Hepatocyte (in vitro differentiated cells): ENCODE measurements at places on chromosomes 5 and 9.

DNA sequence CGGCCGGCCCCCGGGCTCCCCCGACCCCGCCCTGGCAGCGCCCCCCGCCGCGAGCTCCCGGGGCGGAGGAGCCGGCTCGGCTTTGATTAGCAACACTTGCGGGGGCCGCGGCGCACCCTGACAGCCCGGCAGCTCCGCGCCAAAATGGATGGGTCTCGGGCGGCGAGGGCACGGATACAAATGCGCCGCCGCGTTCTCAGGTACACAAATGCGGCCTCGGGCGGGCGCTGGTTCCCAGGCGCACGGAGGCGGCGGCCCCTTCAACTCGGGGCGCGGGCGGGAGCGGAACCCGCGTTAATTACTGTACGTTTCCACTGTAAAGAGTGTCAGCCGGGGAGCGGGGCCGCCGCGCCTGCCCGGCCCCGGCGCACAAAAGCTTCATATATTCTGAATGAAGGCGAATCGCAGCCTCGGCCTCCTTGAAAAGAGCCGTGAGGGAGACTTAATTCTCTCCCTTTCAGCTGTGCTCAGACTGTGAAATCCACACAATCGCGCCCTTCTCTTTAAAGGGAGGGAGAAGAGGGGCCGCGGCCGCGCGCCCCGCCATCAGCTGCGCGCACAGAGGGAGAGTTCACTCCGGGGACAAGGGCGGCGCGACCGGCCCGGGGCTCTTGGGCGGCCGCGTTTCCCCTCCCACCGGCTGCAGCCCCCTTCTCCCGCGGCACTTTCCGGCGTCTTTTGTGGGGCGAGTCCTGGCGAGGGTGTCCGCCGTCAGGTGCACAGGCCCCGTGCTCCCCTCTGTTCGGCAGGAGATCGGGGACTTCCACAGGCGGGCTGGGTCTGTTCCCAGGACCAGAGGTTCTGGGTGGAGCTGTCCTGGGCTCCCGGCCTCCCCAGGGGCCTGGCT, 27.0 kb downstream of the MSX2 start:
- peak; percentile 59 for DNase-seq

- no peak for DNase-seq
Observed at GRCh38 chr9:76699971-76700370, 64.3 kb upstream of the PCA3 start.

GRCh38 chr9:89207026-89207425, 28.4 kb upstream of the SHC3 start:
- no peak for DNase-seq

- DNase-seq, result no peak
Observed at GRCh38 chr5:149490599-149491485, 60.4 kb downstream of the CSNK1A1 start.

DNA sequence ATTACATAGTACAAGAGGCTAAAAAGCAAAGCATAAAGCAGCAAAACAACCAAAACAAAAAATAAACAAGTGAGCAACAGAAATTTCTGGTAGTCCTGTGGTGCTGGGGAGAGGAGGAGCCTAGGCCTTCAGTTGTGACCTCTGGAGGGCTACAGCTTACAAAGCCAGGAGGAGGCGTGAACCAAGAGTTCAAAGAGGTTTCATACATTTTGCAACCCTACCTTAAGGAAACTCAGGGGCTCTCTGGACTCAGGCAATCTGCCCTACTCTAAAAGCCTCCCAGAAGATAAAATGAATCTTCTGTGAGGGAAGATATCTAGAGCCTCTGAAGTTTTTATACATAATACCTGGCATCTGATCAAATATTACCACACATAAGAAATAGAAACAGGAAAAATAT, 187.4 kb downstream of the AGTPBP1 start:
- no peak for DNase-seq

DNA sequence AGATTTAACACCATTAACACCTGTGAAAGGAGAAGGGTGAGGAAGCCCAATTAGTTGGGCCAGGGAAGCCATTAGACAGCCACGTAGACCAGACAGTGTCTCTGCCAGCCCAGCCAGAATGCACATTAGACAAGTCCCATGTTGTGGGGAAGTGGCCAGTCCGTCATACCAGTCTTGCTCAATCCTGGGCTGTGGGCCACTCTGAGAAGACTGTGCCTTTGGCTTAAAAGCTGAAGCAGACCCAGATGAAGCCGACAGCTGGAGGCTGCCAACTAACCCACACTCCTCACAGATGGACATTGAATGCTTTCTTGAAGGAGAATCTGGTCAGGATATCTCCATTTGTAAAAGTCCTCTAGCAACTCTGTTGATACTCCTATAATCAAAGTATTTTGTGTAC, 128.5 kb downstream of the CHSY3 start:
- no peak for DNase-seq

DNA sequence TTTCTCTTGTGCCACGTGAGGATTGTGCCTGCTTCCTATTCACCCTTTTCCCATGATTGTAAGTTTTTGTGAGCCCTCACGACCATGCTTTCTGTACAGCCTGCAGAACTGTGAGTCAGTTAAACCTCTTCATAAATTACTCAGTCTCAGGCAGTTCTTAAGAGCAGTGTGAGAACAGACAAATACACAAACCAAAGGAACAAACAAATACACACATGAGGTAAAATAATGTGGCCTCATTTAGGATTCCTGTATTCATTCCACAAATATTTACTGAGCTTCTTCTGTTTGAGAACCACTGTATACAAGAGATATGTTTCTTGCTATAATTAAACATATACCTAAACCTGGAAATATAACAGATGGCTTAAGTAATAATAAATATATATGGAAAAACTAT, 760.3 kb downstream of the CDH9 start:
- no peak for DNase-seq

- DNase-seq, result peak; percentile 38
Observed at GRCh38 chr5:35195472-35195852, 34.8 kb downstream of the PRLR start.

DNA sequence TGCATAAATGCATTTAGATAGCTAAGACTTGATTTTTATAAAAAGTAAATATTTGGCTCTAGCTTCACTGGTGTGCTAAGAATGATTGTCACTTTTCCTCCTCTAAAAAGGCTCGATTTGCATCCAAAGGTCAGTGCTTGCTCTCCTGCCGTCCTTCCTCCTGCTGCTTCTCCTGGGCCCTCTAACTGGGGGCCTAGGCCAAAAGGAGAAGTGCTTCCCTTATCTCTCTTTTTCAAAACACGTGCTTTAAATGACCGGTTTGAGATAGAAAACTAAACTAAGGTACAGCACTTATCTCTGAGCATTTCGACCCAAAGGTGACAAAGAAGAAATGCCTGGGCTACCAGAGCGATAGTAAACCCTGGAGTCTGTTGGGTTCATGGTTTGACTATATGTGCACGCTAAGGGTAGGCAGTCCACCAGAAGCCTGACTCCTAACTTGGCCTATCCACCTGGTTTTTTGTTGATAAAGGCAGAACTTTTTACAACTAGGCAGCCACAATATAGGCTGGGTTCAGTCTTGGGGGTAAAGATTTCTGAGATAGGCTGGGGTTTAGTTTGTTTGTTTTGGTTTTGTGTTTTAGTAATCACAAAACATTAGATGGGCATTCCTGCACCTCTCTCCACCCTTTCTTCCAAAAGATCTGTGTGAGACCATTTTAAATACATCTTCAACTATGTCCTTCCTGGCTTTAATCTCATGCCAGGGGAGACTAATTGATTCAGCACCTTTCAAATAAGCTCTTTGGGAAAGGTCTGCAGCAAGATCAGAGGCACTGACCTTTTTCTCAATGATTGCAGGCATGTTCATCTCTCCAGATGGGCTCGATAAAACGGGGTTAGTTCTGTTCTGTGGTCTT, 3.8 kb downstream of the NR2F1-AS1 start:
- no peak for DNase-seq

DNA sequence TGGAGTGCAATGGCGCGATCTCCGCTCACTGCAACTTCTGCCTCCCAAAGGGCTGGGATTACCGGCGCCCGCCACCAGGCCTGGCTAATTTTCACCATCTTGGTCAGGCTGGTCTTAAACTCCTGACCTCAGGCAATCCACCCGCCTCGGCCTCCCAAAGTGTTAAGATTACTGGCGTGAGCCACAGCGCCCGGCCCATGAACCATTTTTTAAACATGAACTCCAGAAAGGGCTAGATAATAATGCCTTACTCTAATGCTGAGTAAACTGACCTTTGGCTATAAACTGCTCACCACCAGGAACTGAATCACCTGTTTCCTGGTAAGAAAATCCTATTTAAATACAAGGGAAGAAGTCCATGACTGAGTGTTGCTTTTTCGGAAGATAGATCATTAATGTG, 23.2 kb upstream of the DAB2 start:
- peak; percentile 52 for DNase-seq

DNA sequence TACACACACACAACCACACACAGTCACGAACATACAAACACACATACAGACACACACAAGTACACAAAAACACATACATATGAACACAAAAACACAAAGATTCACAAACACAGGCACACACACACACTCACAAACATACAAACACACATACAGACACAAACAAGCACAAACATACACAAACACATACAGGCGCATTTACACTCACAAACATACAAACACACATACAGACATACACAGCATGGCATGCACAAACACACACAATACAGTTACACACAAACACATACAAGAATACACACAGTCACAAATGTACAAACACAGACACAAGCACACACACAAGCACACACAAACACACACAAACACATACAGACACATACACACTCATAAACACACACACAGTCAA, 247.9 kb downstream of the TENT4A start:
- DNase-seq, result no peak

DNA sequence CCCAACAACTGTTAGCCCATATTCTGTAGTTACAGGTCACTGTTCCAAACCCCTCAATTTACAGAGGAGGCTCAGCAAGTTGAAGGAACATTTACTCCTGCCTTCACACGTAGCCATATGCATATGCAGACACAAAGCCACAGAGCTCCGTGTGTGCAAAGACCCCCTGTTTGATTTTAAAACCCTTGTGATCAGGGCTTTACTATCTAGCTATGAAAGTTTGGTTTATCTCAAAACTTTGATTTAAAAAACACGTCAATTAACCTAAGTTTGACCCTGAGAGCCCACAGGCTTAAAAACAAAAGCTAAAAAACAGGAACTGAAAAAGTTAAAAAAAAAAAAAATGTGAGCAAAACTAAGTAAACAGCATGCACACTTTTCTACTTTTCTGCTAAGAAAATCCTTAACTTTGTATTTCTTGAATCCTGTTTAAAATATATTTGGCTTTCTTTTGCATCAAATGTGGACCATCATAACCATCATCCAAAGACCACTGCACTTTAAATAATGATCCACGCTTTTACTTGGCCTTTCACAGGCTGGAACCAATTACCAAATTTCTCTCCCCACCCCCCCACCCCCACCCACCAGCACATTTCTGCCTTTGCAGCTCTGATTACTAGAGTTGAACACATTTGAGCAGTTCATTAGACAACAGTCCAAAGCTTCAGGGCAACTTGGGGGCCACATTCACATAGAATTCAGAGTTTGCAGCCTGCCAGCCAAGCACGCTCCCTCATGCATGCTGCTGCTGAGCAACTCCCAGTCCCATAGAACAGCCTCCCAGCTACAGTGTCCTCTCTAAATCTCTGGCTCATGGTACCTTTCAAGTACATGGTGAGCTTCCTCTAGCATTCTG, 128.8 kb upstream of the MAP3K1 start:
- no peak for DNase-seq

- peak; percentile 64 for DNase-seq
Observed at GRCh38 chr5:119743927-119744326, 114.6 kb downstream of the FAM170A start.
